Stimulated activated CD8-positive, alpha-beta memory T cell treated with anti-CD3 and anti-CD28 coated beads, Interleukin-4, amount 100 ng/mL, for 24 hours (primary cell): ENCODE measurements at places on chromosomes 5 and 9.

- no peak for DNase-seq
Observed at GRCh38 chr5:168039566-168040248, 251.7 kb upstream of the WWC1 start.

- DNase-seq, result no peak
Observed at GRCh38 chr9:107363516-107364152, 80.6 kb downstream of the RAD23B start.

DNA sequence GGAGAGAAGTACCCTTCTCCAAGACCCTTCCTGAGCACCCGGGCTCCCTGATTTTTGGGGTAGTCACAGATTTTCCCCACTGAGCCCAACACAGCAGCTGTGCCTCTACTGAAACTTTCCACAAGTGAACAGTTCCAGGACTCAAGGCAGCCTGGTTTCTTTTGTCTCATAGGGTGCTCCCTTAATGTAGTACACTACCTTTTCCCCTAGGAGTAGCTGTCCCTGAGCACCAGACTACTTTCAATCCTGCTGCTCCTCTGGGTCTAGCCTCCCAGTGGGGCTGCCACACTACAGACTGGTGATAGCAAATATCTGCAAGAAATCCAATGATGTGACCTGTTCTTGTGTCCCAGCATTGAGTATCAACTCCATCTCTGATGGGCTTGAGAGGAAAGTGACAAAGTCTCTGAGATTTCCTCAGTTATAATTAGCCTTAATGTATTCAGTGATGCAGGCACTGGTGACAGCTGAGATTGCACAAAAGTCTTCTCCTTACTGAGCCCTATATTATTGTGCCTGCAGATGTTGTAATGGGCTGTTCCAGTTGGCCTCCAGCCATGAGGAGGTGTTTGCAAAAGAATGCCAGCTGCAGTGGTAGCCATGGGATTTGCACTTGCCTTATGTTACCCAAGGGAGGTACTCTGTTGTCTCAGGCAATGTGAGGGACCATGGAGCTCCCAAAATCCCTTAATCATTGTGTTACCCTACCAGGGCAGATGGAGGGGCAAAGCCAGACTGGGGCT, 1802.5 kb downstream of the EFNA5 start:
- DNase-seq, result no peak

GRCh38 chr9:130664251-130665028, at the start of gene PRDM12:
Gene PRDM12, plus strand, starts transcription at chr9:130664594. Its CDS starts 60 bp downstream, at chr9:130664654.
- no peak for DNase-seq

DNA sequence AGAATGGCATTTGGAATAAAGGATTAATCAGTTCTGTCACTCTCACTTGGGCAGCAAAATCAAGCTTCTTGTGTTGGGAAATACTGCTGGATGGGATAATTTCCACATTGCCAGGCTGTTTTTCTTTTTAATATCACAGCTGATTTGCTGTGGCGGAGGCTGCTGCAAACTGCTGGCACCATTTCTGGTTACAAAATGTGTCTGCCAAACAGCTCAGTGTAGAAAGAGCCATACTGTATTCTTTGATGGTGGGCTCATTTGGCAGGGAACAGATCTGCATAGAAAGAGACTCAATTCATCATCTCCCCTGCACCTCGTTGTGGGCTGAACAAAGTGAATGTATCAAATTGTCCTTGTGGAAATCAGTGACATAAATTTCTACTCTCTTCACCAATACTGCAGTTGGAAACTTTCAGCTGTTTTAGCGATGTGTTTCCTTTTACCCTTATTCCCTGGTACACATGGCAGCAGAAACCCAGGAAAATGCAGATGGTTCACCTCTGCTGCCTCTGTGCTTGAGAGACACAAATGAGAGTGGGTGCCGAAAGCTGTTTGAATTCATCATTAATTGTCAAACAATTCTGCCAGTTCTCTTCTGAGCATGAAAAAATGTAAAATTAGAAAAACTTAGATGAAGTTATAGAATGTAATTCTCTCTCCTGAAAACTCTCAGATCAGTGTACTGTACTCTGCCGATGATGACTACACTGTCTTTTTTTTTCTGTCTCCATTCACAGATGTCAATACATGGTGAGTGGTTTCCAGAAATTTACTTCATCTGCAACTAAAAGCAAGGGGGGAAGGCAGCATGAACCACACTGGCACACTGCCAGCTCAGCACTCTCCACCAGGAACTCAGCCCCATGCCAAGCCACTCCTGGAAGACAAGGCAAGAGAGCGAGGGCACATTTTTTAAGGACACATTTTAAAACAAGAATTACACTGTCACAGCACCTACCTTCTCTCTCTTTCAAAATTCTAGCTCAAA, 75.0 kb downstream of the HMHB1 start:
- no peak for DNase-seq

- DNase-seq, result no peak
Observed at GRCh38 chr5:143051244-143052058, 281.3 kb downstream of the ARHGAP26 start.

DNA sequence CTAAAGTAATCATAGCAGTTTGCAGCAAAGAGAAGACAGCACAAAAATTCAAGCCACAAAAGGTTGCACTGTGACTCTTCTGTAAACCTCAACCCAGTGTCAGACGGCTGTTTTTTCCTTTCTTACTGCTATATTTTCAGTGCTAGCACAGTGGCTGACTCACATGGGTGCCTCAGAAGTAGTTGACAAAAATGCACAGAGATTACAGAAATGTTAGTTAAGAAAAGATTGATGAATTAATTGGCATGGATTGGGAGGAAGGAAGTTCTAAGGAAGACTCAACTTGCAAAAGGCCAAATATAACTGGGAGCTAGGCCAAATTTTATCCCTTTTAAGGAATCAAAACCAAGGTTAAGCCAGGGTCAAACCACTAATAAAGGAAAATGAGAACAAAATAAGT, 43.7 kb upstream of the ITGA1 start:
- no peak for DNase-seq
